ENCODE measurements at places on chromosomes 2 and 18. TPM values are rescaled to one million over a fixed set of nuclear protein-coding genes. Genes with fewer than 3 reads are reported as not detected.

DNA sequence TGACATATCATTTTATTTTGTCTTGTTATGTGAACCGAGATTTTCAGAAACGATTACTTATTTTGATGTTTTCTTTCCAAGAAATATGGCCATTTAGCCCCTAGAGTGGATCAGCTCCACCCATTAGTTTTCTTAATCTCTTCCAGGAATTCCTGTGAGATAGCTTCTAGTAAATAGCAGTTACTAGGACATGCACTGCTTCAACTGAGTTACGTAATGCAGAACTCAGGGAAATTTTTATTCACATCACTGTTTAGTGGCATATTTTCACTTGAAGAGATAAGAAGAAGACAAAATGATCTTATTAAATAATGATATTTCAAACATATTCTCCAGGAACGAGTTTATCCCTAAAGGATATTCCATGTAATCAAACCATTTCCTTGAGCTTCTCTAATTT is 573.5 kb upstream of the CNTNAP5 start:
- DNase-seq, result no peak

GRCh38 chr18:23226930-23227725 is 91.8 kb downstream of the CABLES1 start:
- DNase-seq, result no peak

DNA sequence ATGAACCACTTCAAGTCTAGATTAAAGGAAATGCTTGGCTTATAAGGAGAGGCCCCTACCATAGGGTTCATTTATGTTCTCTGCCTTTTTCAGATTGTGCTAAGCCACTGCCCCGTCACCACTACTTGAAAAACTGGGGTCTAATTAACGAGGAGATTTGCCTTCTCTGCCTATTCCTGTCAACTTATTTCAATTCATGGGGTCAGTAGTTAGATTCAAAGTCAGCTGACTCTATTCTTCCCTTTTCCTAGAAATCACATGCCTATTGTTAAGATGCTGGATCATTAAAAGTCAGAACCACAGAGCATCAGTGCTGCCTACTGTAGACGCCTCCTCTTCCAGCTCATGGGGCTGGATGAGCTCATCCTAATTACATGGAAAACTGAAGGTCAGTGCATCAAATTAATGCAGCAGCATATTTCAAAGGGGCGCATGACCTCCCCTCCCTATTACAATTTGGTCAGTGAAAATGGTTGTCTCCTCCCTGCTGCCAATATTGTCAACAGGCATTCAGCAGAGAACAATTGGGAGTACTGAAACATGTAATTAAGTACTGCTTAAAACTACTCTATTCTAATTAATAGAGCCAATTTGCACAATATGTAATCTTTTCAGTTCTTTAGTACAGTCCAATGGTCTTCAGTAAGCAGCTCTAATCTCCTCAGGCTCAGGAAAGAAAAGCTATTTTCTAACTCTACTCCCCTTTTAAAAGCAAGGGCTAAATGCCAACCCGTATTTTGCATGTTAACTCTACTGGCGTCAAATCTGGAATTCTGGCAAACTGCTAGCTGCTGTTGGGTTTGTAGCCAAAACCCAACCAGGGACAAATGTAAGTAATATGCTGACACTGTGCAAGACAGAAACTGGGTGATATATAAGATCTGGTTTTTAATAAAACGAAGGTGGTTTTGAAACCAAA is 117.4 kb upstream of the ITGB6 start:
- DNase-seq, result no peak

DNA sequence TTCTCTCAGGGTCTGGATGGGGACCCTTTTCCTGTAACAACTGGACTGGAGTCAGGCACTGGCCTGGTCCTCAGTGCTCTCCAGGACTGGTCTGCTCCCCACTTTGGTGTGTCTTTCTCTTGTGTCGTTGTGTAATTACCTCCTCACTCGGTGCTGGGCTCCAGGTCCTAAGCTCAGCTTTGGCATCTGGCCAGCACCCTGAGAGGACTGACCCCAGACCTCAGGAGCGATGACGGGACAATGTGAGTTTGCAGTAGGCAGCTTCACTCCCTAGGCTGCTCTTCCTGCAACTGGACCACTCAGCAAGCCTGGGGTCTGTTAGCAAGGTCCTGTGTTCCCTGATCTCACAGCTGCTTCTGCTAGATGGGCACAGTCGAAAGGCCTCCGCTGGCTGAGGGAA is 93.8 kb downstream of the COLEC12 start:
- DNase-seq, result no peak

The MTX2 gene
- total RNA-seq, result 25.6 TPM

The ZAP70 gene
- 2.4 TPM for total RNA-seq

The TCF7L1 gene
- total RNA-seq, result 41.8 TPM

Data from neural crest cell (in vitro differentiated cells).